ENCODE measurements at places on chromosomes 6 and 20. TPM values are rescaled to one million over a fixed set of nuclear protein-coding genes. Genes with fewer than 3 reads are reported as not detected.

GRCh38 chr20:22711971-22712755, 127.8 kb upstream of the FOXA2 start:
- H3K36me3 ChIP-seq, result no peaks in the 10 kb centered on the region
- DNase-seq, result no peak
- H3K4me1 ChIP-seq, result peaks cover 4% of the 10 kb centered on the region
- no peak overlapping the region for H3K27ac ChIP-seq

AURKA gene
- 6.2 TPM for total RNA-seq

SAMD10 gene
- total RNA-seq, result 2.3 TPM

DNA sequence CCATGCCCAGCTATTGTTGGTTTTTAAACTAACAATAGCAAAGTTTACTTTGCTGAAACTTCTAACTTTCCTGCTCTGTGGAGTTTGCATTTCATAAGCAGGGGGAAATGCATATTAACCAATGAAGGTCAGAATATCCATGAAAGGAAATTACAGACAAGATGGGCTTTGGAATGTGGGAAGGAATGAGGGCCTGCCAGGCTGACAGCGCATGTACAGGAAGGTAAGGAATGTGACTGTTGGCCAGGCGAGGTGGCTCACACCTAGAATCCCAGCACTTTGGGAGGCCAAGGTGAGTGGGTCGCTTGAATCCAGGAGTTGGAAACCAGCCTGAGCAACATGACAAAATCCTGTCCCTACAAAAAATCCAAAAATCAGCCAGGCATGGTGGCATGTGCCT, 49.6 kb downstream of the CDK5RAP1 start:
- no peak for DNase-seq
- no peak overlapping the region for H3K27ac ChIP-seq
- H3K36me3 ChIP-seq, result peaks cover 7% of the 10 kb centered on the region
- H3K4me1 ChIP-seq, result no peaks in the 10 kb centered on the region
- no peaks in the 10 kb centered on the region for H3K27me3 ChIP-seq

- no peak overlapping the region for H3K27ac ChIP-seq
- peaks cover 13% of the 10 kb centered on the region for H3K4me1 ChIP-seq
- peaks cover 10% of the 10 kb centered on the region for H3K36me3 ChIP-seq
- H3K4me3 ChIP-seq, result no peak overlapping the region
- no peaks in the 10 kb centered on the region for H3K27me3 ChIP-seq
- DNase-seq, result peak; percentile 98
Measured at GRCh38 chr6:21873562-21873961, 280.0 kb downstream of the SOX4 start.

DNA sequence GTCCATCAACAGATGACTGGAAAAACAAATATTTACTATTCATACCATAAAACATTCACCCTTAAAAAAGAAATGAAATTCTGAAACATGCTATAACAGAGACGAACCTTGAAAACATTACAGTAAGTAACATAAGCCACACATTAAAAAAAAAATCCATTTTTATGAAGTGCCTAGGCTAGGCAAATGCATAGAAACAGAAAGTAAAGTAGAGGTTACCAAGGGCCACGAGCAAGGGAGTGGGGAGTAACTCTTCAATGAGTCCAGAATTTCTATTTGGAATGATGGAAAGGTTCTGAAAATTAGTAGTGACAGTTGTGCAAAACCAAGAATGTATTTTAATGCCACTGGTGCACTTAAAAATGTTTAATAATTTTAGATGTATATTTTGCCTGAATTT, 47.7 kb downstream of the STAU1 start:
- no peaks in the 10 kb centered on the region for H3K27me3 ChIP-seq
- DNase-seq, result no peak
- no peak overlapping the region for H3K4me3 ChIP-seq
- H3K27ac ChIP-seq, result no peak overlapping the region

GRCh38 chr6:30357678-30358540, 13.0 kb downstream of the RPP21 start:
- peaks cover 4% of the 10 kb centered on the region for H3K4me1 ChIP-seq
- H3K4me3 ChIP-seq, result no peak overlapping the region
- DNase-seq, result peak; percentile 81
- no peaks in the 10 kb centered on the region for H3K36me3 ChIP-seq
- no peak overlapping the region for H3K27ac ChIP-seq
